ENCODE measurements at places on chromosomes 11 and 22.

DNA sequence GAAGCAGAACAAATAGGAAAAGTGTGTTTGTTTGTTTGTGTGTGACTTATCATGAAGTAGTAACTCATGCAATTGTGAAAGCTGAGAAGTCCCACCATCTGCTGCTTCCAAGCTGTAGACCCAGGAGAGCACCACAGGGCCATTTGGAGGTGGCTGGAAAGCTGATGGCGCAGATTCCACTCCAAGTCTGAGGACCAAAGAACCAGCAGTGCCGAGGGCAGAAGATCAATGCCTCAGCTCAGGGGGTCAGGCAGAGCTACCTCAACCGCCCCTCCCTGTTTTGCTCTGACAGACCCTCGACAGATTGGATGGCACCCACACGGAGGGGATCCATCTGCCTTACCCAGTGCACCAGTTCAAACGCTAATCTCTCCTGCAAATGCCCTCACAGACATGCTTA is 896.2 kb downstream of the BRD1 start:
- no peak for DNase-seq

DNA sequence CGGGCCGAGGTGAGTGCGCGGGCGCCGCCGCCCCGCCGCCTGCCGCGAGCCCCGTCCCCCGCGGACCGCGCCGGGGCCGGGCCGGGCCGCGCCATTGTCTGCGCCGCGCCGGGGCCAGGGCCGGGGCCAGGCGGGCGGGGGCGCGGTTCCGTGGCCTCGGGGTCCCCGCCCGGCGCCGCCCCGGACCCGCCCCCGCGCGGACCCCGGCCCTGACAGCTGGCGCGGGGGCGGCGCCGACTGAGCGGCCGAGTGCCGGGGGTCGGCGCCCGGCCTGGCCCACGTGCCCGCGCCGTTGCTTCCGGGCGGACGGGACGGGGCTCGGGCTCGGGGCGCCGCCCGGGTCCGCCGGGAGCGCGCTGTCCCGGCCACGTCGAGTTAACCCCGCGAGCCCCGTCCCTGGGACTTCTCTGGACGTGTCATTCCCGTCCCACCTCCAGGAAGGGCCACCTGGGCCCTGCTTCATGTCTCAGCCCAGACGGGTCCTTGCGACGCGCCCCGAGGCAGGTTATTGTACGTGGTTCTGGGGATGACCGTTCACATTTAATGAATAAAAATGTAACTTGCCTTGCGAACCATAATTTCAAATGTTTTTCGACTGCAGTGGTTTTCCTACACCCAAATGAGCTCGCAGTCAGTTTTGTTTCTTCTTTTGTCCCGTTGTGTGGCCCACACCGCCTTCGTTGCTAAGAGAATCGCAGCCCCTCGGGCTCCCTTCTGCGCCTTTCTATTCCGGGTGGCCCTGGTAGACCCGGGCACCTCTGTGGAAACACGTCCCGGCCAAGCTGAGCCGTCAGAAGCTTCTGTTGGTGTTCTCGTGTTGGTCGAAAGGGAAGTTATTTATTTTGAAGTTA is 562 bp downstream of the ZBED4 start:
- no peak for DNase-seq

DNA sequence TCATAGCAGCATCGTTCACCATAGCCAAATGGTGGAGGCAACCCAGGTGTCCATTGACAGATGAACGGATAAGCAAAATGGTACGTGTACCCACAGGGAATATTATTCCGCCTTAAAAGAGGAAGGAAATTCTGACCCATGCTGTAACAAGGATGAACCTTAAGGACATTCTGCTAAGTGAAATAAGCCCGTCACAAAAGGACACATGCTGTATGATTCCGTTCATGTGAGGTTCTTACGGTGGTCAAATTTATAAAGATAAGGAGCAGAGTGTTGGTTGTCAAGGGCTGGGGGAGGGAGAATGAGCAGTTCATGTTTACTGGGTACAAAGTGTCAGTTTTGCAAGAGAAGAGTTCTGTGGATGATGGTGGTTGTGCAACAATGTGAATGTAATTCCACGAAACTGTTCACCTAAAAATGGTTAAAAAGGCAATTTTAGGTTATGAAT is 26.3 kb downstream of the APOL1 start:
- DNase-seq = no peak

GRCh38 chr22:46577368-46578249 is 40.2 kb upstream of the CELSR1 start:
- no peak for DNase-seq

DNA sequence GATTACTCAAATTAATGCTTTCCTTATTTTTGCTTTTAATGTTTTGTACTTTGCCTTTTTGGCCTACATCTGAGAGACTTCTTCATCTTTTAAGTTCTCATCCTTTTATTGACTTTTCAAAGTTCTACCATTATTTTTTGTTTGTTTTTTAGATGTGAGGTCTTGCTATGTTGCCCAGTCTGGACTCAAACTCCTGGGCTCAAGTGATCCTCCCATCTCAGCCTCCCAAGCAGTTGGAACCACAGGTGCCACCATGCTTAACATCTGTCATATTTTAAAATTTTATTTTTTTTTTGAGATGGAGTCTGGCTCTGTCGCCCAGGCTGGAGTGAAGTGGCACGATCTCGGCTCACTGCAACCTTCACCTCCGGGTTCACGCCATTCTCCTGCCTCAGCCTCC is 57.8 kb downstream of the PPP6R2 start:
- no peak for DNase-seq

DNA sequence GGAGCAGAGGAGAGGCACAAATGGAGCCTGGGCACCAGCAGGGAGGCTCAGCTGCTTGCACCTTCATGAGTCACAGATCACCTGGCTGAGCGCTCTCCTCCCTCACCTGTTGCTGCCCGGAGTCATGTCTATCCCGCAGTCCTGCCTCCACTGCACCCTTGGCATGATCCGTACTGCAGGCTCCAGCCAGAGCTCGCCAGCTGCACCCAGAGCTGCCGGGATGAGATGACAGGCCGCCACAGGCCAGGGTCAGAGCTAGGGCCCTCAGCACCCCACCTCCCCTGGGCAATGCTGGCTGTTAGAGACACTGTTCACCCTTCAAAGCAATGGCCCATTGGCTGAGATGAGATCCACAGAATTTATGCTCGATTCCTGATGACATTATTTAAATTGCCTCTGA is 702.8 kb downstream of the TBC1D22A start:
- no peak for DNase-seq

DNA sequence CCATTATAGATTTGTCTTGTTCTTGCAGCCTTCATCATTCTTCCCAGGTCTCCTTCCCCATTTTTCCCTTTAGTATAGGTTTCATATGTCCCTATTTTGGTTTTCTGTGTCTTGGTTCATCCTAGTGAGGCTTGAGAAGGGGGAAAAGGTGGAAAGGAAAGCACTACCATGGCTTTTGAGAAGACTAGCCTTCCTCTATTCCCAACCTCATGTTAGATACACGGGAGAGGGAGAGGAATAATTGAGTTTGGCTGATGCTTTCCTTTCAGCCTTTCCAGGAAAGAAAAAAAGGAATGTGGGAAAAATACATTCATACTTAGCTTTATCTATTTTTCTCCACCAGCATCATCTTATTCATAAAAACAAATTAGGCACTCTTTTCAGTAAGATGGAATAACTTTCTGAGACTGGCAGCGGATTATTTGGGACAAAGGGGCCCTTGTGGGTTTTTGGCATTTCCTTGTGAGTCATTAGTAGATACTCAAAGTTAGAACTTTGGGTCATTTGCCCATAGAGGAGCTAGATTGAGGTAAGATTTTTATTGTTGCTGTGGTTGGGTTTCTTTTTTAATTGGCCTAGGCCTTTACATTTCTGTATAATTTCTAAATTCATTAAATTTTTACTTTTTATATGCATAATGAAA is 23.8 kb downstream of the CAPRIN1 start:
- peak; percentile 7 for DNase-seq

DNA sequence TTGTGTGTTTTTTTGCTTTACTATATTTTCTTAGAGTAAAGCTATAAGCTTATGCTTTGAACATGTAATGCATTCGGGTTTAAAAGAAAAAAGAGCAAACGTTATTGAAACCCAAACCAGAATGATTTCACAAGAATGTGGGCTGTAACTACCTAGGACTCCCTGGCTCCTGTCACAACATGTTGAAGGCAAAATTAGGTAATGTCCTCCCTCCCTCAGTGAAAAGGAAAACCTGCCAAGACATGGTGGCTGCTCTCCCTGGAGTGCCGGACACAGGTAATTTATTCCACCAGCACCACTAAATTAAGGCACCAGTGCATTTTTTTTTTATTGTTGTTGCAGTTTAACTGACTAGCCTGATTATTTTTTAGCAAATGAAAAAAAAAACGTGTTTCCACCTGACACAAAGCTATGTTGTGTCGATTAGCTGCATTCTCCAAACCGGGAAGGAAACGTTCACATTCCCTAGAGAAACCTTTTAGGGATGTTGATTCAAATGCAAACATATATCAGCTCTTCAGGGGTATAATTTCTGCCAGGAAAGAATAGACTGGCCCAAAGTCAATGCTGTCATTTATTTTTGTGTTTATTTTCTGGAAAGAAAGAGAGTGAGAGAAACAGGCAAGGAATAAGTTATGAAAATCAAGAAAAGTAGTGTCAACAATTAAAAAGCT is 134.6 kb downstream of the CCDC34 start:
- DNase-seq = no peak

- no peak for DNase-seq
These were observed 7.8 kb upstream of the POLR3H start for GRCh38 chr22:41551877-41552582.

DNA sequence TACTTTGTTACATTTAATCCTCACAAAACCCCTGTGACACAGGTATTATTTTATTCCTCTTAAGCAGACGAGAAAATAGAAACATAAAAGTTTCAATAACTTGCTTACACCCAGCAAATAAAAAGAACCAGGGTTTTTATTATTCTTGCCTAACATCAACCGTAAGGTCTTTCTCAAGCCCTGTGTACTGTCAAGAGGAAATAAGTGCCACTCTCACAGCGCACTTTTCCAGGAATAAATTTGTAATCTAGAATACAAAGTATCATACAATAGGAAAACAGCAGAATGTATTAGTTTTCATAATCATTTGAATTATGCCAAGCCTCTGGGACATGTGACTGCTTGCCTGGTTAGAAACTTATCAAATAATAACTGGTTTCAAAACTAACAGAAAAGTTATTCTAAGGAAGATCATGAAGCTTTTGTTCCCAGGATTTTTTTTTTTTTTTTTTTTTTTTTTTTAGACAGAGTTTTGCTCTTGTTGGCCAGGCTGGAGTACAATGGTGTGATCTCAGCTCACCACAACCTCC is 7.4 kb downstream of the CCDC34 start:
- no peak for DNase-seq

DNA sequence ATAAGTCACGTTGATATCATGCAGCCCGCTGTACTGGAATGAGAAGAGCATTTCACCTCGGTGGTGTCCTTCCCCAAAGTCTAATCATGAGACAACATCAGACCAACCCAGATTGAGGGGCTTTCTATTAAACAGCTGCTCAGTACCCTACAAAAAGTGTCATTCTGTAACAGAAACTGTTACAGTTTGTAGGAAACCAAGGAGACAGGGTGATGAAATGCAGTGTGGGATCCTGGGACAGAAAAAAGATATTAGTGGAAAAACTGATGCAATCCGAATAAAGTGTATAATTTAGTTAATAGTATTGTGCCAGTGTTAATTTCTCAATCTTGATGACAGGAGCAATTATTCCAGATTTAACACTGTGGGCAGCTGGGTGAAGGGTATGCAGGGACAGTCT is 128.0 kb downstream of the MICAL2 start:
- no peak for DNase-seq

- DNase-seq = no peak
These were observed 12.9 kb upstream of the MRGPRE start for GRCh38 chr11:3245071-3245470.

DNA sequence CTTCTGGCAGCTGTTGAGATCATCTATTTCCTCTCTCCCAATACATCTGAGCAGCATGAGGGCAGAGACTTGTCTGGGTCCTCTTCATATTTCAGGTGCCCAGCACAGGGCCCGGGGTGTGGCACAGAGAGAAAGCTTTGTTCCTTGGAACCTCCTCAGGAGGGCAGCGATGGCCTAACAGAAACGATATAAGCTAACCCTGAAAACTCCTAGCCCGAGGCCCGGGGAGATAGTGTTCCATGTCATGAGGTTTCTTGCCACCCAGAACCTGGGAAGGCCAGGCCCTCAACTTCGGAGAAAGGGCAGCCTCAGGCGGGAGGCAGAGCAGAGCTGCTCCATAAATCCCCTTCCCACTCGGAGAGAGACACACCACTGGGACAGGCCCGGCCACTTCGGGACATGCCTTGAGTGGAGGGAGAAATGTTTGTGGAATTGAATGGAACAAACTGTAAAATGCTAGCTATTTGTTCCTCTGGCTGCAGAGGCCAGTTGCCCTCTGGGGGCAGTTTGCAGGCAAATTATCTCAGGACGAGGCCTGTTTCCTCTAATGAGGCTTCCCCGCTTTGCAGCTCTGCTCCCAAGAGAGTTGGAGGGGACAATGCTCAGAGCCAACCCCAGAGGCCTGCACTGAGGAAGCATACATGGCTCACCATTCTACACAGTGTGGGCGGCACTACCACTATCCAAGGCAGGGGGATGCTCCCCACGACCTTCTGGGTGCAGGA is 11.6 kb downstream of the ARRB1 start:
- DNase-seq = no peak

DNA sequence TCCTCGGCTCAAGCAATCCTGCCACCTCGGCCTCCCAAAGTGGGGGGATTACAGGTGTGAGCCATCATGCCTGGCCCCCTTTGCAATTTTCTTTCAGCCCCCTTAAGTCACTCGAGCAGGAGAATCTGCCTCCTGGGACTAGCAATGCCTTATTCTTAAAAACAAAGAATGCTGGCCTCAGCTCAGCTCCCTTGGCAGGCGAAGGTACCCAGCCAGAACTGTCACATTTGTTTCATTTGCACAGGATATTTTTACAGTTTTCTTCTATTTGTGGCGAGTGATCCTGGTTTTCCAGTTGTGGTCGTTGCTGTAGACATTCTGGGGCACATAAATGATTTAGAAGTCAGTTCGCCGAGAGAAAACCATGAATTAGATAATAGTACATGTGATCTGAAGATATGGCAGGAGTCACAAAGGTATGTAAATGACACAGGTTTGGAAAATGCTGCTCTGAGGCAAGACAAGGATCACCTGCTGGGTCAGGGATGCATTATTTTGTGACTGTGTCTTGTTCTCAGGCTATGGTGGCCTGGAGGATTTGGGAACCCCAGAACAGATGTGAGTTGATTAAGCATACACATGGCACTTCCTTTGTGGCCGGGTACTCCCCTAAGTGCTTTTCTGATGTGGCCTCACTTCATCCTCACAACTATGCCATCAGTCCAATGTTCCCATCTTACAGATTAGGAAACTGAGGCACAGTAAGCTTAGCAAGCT is 51.2 kb upstream of the SLC22A12 start:
- DNase-seq = no peak

DNA sequence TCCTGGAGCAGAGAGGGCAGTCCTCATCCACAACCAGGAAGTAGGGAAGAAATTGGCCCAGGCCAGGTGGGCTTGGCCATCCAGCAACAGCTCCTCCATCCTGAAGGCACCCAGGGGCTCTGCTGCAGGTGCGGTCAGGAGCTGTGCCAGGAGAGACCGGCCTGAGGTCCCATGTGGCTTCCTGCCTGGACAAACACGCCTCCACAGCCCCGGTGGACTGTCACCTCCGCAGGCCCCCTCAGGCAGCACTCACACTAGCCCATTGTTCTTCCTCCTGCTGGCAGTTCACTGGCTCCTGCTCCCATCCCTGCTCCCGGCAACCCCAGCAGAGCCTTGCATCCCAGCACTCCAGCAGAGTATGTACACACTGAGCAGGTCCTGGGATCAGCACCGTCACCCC is 16.0 kb upstream of the POU2AF1 start:
- no peak for DNase-seq
